ENCODE measurements at places on chromosomes 7 and 10.

- no peak for DNase-seq
Measured at GRCh38 chr7:112300831-112301407, 94.4 kb downstream of the ZNF277 start.

DNA sequence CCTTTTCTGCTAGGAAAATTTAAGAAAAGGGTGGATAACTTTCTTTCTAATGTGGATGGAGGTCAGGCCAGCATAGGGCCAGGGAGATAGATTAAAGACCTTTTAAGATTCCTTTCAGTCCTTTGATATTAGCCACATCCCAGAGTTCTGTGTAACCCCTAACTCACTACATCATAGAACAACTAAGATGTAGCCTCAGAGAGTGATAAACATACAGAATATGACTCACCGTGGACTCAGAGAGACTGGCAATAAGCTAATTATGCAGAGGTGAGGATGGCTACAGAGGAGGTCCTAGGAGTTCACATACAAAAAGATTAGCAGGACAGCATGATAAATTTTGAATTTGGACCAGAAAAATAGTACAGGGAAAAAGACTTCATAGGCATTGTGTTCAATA, 141.0 kb downstream of the AOAH start:
- peak; percentile 33 for DNase-seq

DNA sequence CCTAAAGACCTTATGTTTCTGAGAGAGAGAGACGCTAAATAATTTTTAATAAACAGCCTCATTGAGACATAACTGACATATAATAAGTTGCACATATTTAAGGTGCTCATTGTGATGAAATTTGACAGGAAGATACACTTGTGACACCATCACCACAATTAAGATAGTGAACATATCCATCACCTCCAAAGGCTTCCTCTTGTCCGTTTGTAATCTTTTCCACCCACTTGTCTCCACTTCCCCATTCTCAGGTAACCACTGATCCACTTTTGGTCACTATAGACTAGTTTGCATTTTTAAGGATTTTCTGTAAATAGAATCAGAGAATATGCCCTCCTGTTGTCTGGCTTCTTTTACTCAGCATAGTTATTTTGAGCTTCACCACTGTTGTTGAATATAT, 195.1 kb upstream of the WDR11 start:
- DNase-seq: no peak

GRCh38 chr7:129741743-129742213, 130.3 kb downstream of the NRF1 start:
- DNase-seq: no peak

DNA sequence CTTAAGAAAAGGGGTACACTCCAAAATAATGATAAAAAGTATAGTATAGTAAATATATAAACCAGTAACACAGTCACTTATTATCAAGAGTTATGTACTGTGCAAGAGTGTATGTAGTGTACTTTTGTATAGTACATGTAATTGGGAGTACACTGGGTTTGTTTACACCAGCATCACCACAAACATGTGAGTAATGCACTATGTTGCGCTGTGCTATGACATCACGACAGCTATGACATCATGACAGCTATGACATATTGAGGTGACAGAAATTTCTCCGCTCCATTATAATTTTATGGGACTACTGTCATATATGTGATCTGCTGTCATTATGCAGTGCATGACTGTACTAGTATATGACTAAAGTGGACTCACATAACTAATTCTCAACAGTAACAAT, 84.6 kb downstream of the KMT2C start:
- no peak for DNase-seq

- no peak for DNase-seq
Measured at GRCh38 chr10:46020344-46020657, 10.1 kb downstream of the NCOA4 start.

GRCh38 chr7:92056286-92056685, 78.0 kb downstream of the CYP51A1 start:
- no peak for DNase-seq

GRCh38 chr10:34838366-34838900, 23.3 kb upstream of the PARD3 start:
- DNase-seq: no peak

DNA sequence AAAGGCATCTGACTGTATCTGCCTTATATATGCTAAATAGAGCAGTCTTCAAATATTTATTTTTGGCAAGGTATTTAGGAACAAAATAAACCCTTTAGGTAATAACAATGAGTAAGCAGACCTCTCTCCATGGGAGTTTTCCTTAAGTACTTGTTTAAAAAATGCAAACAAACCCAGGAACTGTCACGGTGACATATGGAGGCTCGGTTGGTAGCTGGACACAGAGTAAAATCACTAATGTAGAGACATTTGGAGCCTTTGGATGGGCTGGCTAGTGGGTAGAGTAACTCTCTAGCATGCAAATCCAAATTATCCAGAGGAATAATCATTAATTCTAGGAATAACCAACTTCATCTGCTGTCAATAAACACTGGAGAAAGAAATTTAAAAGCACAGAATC, 71.6 kb upstream of the LAMB4 start:
- DNase-seq: no peak

DNA sequence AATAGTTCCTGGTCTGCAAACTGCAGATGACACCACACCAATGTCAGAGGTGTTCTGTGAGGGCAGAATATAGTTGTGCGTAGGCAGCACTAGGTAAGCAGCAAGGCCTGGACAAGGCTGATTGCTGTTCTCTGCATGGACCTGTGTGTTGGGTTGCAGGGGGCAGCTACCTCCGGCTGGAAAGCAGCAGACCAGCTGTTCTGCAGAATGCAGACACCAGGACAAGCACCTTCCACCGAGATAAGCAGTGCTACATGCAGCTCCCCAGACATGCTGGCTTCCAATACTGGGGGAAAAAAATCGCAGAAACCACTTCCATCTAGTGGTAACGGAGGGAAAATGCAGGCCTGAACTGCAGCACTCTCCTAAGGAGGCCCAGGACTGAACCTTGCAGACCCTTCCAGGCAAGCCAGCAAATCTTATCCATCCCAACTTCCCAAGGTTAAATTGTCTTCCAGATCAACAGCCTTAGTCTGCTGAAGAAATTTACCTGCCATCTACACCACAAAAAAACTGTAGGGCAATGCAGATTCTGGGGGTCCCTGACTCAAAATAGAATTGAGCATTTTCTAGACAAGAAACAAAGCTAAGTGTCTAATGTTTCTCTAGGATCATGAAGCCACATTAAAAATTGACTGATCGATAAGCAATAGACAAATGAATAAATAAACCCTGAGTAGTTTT, 50.5 kb upstream of the COBL start:
- peak; percentile 13 for DNase-seq

DNA sequence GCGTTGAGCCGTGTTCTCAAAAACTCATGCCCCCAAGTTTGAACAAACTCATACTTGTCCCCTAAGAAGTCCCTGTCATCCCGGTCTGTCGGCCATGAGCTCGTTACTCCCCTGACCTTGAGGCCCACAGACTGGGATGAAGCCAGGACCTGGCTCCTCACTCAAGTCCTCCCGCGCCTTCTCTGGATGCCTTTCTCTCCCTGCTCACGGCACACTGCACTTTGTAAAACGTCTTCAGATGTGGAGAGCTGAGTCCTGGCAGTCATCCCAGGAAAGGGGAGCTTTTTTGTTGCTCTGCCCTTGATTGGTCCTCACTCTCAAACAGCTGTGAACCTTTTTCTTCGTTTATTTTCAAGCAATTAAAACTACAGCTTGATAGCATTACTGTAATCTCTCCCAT, 110.8 kb downstream of the JAZF1 start:
- DNase-seq: peak; percentile 80

- peak; percentile 31 for DNase-seq
Measured at GRCh38 chr10:24645784-24646183, 77.9 kb downstream of the ARHGAP21 start.

DNA sequence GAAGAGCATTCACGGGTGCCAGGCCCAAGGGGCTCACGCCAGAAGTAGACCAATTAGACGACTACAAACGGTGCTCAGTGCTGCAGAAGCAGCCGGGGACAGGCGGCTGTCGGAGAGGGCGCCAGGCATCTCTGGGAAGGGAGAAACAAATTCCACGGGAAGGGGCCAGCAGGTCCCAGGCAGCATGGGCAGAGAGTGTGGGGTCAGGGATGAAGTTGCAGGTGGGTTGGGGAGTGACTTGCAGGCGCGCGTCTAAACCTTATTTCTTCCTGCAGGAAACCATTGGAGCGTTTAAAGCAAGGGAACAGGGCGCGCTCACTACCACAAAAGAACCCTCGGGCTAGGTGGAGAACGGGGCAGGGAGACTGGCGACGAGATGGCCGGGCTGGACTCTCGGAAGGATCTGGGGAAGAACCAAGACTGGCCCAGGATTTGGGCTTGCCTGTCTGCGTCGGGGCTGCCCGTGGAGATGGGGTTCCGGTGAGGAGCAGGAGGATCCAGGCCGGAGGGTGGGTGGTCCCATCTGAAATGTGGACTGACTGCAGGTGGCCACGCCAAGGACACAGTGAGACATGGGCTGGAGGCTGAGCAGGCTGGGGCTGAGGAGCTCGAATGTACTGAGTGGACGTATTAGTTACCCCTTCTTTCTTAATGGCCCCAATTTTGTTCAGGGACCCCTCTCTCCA, 116.3 kb upstream of the DIP2C start:
- no peak for DNase-seq

DNA sequence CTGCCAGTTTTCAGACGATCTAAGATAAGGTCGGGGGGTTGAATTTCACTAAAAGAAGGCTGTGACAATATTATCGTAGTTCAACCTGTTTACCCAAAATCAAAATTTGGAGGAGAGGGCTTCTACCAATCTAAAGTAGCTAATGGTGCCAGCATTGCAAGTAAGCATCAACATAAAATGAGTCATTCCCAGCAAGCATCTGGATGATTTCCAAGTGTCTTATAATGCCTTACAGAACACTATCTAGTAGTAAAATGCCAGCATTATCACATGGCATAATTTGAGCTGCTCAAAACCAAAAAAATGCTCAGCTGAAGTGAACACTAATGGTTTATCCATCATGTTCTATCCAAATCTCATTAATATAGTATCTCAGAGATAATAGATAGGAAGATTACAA, 1193.9 kb downstream of the DNAJB9 start:
- peak; percentile 44 for DNase-seq

GRCh38 chr10:98472196-98472595, 25.5 kb upstream of the HPS1 start:
- DNase-seq: no peak

DNA sequence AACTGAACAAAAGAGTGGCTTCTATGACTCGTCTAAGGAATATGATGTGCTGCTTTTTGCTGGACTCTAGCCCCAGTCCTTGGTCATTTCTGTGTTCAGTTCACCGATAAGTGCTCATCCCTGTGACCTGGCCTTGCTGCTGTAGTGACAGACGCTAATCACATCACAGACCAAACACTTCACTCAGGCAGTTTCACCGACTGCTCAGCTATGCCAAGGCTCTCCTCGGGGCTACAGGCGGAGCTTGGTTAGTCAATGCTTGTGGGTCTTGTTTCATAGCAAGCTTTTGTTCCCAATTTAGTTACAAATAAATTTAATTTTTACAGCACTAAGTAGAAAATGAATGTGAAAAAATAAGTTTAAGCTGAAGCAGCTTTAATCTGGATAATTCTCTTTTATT, 190.8 kb upstream of the PRKCQ start:
- peak; percentile 38 for DNase-seq

- peak; percentile 76 for DNase-seq
Measured at GRCh38 chr7:90625562-90625961, 29.4 kb downstream of the CDK14 start.

- DNase-seq: no peak
Measured at GRCh38 chr10:11448190-11448544, 163.3 kb downstream of the USP6NL start.

- no peak for DNase-seq
Measured at GRCh38 chr10:111117528-111118277, 40.9 kb downstream of the ADRA2A start.

GRCh38 chr7:71566991-71567390, 435.0 kb downstream of the GALNT17 start:
- DNase-seq: no peak

- DNase-seq: no peak
Measured at GRCh38 chr10:124279298-124279697, 139.4 kb downstream of the OAT start.

DNA sequence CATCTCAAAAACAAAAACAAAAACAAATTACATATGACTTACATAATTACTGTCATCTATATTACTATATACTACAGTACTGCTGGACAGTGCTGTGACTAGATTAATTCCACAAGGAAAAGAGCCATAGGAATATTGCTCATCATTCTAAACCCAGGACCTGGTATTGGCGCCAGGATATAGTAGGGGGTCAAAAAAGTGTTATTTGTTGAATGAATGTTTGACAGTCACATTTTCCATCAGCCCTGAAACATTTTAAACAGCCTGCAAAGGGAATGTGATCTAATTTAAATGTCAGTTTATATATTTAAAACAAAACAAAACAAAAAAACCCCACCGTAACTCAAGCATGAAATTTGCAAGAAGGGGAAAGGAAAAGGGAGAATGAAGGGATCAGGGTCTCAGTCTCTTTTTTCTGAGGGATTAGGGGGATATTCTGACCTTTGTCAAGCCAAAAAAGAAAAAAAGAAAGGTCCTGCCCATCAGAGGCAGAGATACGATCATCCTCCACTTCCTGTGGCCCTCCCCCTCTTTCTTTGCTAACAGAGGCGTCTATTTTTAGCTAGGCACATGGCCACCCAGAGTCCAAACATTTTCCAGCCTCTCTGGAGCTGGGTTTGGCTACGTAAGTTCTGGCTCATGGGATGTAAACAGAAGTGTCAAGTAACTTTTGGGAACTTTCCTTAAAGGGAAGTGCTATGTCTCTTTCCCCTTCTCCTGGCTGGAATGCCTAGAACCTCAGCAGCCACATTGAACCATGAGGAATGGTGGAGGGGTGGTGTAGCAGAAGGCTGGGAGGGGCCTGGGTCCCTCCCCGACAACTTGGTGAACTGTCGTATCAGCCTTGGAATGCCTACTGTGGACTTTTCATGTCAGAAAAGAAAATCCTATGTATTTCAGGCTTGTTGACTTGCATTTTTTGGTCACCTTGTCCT, 44.6 kb upstream of the DLG5 start:
- DNase-seq: peak; percentile 86

- DNase-seq: peak; percentile 96
Measured at GRCh38 chr10:74189999-74190421, 39.0 kb downstream of the ADK start.

DNA sequence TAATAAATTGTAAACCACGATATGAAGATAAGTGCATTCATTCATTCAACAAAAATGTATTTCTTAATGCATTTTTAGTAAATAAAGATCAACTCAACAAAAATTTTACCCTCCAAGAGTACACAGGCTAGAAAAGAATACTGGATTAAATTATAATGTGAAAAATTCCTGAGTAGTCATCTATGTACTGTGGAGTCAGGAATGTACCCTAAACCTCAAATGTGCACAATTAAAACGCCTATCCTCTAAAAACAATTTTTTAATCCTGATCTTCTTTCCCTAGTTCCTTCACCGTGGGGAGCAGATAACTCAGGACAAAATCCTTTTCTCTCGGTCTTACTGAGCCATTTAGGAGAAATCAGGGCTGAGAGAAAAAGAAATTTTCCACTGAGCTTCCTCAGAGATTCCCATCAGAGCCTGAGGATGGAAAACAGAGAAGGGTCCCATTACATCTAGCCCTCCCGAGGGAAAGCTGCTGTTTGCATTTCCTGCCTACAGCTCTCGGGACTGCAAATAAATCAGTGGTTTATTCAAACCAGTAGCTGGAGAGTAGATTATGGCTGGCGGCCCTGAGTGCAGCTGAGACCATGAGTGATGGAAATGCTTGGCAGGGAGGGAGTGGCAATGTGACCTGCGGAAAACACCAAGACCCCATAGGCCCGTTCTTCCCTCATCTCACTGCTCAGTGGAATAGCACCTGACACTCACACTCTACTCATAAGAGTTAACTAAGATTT, 7.4 kb downstream of the TAS2R40 start:
- DNase-seq: no peak

GRCh38 chr7:8823486-8823885, 390.1 kb downstream of the NXPH1 start:
- DNase-seq: no peak
